ENCODE measurements at places on chromosomes 11 and 22.

- no peak for DNase-seq
Observed at GRCh38 chr11:73759610-73760134, 1.2 kb downstream of the RAB6A start.

GRCh38 chr11:14552089-14552488 is 31.9 kb upstream of the PSMA1 start:
- no peak for DNase-seq

- DNase-seq = no peak
Observed at GRCh38 chr11:111836721-111837120, 34.7 kb downstream of the ALG9 start.

GRCh38 chr22:49230194-49230577 is 597.5 kb downstream of the BRD1 start:
- DNase-seq = peak; percentile 27

GRCh38 chr11:68810164-68810563 is 31.6 kb downstream of the CPT1A start:
- DNase-seq = no peak

- DNase-seq = no peak
Observed at GRCh38 chr11:60814112-60814511, 27.8 kb upstream of the CCDC86 start.

DNA sequence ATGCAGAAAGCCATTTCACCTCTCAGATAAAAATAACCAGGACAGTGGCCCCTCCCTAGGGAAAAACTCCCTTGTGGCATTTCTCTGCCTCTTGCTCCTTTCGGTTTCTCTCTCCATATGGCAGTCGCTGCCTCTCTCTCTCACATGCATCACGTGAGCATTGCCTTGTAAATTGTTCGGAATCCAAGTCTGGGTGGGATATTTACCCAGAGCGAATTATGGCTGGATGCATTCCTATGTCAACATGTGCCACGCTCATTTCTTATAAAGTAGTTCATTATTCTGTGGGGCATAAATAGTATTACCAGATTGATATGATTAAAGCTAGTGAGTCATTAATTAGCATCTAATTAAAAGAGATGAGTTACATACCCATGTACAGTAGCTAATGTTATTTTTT is 392.9 kb downstream of the INSC start:
- no peak for DNase-seq

GRCh38 chr11:35393098-35393497 is 26.3 kb downstream of the SLC1A2 start:
- DNase-seq = no peak

DNA sequence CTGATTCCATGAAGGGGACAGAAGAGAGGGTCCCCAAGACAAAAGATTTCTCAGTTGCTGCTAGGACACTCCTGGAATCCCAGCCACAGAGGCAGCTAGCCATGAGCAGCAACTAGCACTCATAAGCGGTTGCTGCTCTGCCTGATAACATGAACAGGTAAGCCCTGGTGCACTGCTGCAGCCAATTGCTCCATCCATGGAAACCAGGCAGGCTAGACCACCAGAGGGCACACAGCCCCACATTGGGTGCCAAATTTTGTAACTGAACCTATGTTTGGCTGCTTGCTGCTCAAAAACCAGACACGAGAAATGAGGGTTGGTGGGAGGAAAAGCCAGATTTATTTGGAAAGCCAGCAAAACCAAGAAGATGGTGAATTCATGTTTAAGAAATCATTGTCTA is 21.9 kb upstream of the QSER1 start:
- DNase-seq = peak; percentile 34

DNA sequence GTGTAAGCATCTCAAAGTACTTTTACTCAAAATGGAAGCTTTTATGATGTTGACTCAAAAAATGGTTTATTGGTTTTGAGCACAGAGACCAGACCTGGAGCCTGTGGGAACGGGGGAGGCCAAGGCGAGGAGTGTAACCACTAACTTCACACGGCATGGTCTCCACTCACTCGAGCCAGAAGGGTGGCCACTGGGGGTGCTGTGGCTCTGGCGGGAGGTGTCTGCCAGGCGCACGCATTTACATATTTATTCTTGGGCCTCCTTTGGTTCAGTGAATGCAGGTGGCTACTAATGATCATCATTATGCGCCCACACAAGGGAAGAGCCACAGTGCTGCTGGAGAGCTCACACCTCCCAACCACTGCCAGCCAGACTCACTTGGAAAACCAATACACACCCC is 64.6 kb downstream of the FLRT1 start:
- no peak for DNase-seq

DNA sequence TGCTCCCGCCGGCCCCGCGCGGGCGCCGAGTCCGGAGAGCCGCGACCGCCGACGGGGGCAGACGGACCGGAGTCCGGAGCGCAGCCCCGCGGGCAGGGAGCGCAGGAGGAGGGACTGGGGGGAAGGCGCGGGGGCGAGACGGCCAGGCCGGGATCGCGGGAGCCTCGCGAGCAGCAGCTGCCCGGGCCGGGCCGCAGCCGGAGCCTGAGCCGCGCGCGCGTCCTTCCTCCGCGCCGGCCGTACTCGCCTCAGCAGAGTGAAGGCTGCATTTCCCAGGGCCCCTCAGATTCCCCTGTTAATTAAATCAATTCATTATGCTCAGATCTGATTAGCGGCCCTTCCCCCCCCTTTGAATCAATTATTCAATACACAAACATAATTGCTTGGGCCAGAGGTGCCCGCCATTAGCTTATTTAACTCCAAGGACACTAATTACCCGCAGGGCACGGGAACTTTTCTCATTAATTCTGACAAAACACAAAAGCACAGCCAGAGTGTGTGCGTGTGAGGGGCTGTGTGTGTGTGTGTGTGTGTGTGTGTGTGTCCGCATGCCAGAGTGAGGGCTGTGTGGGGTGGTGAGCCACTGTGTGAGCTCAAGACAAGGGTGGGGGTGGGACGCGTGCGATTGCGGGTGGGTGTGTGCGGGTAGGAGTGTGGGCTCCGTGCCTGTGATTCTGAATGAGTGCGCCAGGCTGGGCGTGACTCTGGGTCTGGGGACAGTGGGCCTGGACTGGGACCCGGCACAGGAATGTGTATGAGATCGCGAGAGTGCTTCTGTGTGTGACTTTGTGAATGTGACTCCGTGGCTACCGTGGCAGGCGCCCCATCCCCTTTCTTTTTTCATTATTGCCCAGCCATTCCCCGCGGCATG is 5.1 kb upstream of the LMO1 start:
- DNase-seq = peak; percentile 17

DNA sequence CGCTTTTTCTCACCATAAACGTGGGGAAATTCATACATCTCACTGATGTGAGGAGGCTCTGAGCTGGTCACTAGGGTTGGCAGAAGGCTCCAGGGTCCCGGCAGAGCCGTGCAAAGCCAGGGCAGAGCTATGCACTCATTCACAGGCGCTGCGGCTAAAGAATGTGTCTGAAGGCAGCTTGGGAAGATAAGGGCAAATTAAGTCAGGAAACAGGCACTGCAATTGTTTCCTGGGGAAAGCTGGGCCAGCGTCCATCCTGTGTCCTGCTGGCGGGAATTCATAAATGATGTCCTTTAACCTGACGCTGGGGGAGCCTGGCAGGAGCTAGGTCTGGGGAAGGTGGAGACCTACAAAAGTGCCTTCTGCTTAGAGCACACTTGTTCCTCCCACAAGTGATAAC is 27.6 kb downstream of the PKNOX2 start:
- no peak for DNase-seq

DNA sequence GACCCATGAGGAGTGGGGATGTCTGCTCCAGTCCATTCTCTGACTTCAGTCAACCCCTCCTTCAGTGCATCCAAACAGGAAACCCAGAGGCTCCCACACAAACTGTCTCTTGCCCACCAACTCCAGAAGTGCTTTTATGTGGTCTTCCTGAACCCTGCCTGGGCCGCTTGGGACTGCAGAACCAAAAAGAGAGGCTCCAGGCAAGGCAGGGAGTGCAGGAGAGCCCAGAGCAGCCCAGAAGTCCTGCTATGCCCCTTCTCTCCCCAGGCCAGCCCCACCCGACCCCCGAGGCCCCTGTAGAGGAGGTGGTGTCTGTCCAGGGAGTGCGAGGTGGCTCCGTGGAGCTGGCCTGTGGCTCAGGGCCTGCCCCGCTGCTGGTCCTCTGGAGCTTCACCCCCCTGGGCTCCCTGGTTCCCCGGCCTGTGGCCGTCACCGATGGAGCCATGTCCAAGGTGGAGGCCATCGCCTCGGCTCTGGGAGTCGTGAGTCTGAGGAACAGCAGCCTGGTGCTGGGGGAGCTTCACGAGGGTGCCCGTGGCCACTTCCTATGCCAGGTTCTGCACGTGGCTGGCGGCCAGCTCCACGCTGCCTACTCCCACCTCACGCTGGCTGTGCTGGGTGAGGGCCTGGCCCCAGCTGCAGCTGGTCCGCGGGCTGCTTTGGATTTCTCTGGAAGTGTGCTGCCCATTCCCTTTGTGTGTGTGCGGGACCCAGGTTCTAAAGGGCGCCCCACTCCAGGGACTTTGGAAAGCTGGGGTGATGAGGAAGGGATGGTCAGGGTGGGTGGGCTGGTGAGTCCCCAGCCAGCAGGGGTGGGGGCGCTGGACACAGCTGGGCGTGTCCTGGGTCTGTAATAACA is 1.8 kb downstream of the VSIG10L2 start:
- no peak for DNase-seq

DNA sequence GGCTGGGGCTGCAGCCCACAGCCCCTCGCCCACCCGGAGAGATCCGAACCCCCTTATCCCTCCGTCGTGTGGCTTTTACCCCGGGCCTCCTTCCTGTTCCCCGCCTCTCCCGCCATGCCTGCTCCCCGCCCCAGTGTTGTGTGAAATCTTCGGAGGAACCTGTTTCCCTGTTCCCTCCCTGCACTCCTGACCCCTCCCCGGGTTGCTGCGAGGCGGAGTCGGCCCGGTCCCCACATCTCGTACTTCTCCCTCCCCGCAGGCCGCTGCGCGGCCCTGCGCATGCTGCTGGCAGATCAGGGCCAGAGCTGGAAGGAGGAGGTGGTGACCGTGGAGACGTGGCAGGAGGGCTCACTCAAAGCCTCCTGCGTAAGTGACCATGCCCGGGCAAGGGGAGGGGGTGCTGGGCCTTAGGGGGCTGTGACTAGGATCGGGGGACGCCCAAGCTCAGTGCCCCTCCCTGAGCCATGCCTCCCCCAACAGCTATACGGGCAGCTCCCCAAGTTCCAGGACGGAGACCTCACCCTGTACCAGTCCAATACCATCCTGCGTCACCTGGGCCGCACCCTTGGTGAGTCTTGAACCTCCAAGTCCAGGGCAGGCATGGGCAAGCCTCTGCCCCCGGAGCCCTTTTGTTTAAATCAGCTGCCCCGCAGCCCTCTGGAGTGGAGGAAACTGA is 731 bp downstream of the GSTP1 start:
- DNase-seq = peak; percentile 62

GRCh38 chr22:29314537-29315285 is 786 bp downstream of the RASL10A start:
- DNase-seq = no peak

- no peak for DNase-seq
Observed at GRCh38 chr11:61659413-61660196, 20.6 kb upstream of the DAGLA start.

DNA sequence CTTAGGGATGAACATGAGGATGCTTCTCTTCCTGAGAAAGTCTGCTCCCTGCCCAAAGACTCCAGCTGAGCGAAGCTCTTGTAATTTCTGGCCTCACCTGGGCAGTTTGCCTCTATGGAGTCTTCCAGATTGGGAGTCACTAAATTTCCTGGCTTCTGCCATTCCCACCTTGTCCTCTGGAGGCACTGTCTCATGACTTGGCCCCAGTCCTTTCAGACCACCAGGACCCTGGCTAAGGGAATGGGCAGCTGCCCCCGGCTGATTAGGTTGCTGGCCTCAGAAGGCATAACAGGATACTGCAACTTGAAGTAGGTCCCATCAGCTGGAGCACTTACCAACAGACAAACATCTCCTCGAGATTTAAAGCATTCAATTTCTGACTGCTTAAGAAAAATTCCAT is 128.1 kb upstream of the SPON1 start:
- no peak for DNase-seq

DNA sequence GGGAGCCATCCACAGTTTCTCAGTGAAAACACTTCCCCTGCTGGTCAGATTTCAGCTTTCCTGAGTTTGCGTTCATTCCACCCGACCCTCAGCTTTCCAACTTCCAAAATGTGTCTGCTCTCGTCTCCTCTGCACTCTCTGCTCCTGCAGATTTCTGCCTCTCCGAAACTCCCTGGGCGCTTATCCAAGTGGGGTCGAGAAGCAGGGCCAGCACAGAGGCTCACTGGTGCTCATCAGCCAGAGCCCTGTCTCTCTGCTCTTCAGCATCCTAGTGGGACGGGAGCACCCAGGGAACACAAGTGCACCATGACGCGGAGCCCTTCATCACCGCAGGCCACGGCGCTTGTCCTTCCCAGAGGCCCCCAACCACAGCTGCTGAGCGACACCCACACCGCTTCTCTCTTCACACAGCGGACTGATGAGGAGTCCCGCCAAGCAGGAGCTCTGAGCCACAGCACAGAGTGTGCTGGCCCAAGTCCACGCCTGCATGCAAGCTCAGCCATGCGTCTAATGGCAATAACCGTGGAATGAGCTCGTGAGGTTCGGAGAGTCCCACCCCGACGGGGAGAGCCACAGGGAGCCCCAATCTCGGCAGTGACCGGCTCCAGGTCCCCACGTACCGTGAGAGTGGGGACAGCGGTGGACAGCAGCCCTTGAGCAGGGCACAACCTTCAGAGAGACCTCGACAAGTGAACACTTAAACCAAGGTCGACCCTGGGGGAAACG is 27.9 kb upstream of the MOB2 start:
- DNase-seq = no peak

GRCh38 chr22:44664149-44664548 is 37.9 kb upstream of the PRR5 start:
- peak; percentile 75 for DNase-seq

GRCh38 chr11:1656061-1656441 is 26.5 kb downstream of the KRTAP5-5 start:
- DNase-seq = no peak

DNA sequence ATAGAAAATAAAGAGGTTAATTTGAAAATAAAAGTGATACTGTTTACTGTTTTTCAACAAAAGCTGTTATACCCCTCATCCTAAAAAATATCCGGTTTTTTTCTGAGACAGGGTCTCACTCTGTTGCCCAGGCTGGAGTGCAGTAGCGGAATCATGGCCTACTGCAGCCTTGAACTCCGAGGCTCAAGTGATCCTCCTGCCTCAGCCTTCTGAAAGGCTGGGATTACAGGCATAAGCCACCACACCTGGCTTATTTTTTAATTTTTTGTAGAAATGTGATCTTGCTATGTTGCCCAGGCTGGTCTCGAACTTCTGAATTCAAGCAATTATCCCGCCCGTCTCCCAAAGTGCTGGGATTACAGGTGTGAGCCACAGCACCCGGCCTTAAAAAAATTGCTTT is 35.7 kb downstream of the ALG9 start:
- no peak for DNase-seq

DNA sequence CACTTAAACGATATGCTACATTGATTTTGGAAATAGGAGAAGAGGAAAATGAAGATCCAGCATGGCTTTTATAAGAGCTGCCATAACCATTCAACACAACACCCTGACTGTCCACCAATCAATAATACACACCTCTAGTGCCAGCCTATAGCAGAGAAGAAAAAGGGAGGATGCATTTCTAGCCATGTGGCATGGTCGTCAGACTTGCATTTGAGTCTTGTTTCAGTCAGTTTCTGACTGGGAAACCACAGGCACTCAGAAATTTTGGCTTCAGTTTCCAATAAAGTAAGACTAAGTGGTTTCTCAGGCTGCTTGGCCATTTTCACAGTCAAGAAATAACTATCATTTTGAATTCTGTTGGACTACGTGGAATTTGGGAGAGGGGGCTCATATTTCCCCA is 523.5 kb upstream of the LRRC4C start:
- no peak for DNase-seq

All from activated naive CD4-positive, alpha-beta T cell treated with anti-CD3 and anti-CD28 coated beads, Interleukin-2, amount 10 ng/mL, durations not matched to agents 7 days and 5 days (primary cell).